Posterior cingulate gyrus (tissue), 11 donors: ENCODE measurements at places on chromosomes 6 and 20.

- DNase-seq, result no peak
Observed at GRCh38 chr6:25366903-25367545, 87.8 kb downstream of the CARMIL1 start.

- DNase-seq, result no peak
Observed at GRCh38 chr6:167122827-167123657, at the start of gene CCR6. TSS of gene CCR6 (plus strand) at chr6:167123096. CDS start at chr6:167136135, 13,039 bp downstream.

DNA sequence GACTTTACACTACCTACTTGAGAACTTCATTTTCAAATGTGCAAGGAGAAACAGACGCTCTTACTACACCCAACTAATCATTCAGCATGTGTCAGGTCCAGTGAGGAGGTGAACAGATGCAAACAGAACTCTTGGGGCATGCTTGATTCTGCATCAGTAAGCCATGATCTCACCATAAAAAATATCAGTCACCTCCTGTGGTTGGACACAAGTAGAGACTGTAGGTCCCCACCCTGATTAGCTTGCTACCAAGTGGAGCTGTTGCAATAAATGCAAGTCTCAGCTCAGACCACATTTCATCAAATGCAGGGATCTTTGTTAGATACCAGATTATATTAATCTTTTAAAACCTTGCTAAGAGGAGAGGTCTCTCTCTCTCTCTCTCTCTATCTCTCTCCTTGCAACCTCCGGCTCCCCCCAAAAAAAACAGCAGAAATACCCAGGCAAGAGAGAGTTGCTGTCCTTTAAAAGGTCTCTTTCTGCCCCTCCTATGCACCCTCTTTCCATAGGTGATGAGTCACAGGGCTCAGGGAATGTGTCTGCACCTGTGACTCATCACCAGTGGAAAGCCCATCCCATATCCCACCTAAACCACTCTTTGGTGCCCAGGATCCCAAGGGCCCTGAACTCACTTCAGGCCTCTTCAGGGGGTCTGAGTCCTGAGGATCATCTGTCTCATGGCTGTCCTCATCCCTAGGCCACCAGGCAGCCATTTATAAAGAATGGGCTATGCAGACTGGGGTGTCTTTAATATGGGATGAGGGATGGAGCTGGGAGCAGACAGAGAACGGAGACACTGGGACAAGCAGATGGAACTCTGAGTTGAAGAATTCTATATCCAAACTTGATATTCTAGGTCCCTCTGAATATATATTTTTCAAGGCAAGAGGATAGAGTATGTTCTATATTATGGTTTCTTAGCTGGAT lies 154.5 kb downstream of the QRSL1 start:
- DNase-seq, result no peak

DNA sequence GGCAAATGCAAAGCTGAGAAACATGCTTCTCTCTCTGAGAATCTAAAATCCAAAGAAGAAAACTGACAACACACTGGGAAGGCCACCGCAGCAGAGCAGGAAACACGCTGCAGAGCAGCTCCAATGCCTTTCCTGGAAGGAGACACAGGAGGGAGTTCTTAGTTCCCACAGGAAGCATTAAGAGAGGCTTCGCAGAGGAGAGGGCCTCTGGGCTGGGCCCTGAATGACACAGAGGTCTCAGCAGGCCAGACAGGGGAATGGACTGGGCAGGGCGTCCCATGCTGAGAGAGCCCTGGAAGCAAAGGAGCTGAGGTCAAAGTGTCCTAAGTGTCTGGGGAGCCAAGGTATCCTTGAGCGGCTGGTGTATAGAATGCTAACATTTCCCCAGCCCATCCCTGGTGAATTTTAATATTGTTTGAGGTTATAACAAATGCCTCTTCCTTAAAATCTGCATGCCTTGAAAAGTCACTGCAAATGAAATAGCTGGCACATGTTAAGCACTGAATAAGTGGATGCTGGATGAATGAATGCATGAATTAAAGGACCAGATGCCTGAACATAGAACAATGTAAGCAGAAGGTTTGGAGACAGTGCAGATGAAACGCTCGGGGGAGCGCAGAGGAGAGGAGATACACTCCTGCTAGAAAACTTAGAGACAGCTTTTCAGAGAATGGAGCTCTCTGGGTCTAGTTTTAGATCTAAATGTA lies 110.0 kb upstream of the SYNDIG1 start:
- DNase-seq, result no peak

DNA sequence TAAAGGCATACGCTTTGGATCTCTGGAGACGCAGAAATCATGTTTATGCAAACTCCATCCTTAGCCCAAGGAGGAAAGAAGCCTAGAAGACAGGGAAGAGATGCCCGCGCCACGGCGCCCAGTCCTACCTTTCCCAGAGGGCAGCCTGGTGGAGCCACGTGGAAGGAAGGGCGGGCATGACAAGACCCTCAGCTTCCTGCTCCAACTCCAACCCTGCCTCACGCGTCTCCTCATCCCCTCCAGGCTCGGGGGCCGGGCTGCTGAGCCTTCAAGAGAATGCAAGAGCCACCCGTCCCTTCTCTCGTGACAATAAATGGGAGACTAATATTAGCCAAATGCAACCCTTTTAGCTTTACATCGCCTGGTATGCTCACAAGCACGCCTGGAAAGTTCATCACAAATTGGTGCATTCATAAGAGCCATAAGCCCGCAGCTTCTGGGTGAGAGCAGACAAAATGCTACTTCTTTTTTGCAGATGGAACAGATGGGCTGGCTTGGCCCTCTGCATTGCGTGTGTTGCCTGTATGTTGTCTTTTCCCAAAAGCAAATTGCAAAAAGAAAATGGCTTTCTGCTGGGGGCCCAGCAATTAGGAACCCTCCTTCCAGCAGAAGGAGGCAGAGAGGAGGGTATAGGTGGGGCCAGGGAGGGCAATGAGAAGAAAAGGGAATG lies 8.2 kb upstream of the NTSR1 start:
- DNase-seq, result no peak

DNA sequence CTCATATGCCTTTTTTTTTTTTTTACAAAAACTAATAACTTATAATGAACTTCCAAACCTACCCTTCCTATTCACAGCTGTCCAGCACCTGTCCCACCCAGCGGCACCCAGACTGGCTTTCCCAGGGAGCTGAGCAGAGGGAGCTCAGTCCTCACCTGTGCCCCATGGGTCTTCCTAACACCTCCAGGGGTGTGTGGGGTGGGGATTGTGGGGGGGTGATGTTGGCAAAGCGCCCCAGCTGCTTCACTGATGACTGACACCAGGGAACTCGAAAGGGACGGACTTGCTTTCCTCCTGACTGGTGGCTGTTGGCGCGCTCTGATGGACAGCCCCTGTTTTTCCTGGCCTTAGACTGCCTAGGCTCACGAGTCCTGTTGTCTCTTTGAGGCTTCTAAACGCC lies 14.2 kb upstream of the SYNJ2 start:
- no peak for DNase-seq

DNA sequence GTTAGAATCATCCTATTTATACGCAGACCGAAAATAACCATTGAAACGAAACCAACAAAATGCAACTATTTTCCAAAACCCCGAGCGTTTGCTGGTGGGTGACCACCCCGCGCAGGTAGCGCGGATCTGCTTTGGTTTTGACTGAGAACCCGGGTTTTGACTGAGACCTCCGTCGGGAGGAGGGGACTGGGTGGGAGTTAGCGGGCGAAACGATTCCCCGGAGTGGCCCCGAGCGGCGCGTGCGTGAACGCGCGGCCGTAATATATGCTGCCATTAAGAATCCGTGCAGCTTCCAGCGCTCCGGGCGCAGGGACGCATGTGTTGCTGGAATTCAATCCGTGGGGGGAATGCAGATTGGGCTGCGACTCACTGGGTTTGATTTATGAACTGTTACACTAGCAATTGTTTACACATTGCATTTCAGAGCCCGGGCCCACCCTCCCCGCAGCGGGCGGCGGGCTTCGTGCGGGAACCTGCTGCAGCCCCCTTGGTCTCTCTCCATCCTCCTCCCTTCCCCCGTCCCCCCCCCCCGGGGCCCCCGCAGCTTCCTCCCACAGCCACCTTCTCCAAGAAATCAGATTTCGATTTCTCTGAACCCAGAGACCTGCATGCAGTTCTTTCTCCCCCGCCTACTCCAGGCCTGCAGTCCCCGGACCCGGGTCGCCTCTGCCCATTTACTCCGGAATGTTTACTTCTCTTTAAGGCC lies 9.9 kb downstream of the NRN1 start:
- DNase-seq, result no peak

GRCh38 chr6:99252421-99252820 lies 97.1 kb downstream of the FAXC start:
- DNase-seq, result no peak

DNA sequence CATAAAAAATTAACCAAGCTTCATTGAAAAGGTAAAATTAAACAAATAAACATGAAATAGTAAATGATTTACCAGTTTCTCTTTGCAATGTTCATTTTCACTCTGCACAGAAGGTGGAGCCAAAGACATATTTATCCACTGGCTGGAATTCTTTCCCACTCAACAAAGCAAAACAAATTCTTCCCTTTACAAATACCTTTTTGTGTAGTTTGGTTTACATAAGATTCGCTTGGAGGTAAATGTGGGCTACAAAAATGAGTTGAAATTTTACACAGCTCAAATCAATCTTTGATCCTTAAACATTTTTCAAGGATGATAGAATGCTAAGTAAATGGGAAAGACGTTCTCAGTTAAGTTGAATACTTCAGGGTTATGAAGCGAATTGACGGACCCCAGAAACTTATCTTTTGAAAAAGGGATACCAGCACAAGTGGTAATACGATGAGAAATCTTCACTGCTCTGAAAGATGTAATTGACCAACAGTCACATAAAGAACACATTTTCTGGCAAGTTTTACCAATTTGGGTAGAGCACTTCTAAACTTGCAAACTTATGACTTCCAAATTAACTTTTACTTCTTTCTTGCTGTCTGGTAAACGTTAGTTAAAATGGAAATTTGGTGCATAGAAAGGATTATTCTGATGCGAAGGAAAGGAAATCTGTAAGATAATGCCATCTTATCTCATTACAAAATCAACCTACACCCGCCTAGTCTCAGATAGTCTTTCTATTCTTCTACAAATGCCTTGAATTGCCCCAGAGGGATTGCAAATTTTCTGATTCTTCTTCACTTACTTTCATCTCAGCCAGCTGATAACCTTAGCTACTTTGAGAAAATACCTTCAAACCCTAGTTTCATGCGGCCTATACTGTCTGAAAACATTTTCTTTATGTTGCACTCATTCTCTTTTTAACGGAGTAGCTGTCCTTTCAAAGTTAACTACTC lies 4.7 kb upstream of the GJA1 start:
- no peak for DNase-seq

GRCh38 chr6:453152-453551 lies 61.6 kb downstream of the IRF4 start:
- DNase-seq, result peak; percentile 80

GRCh38 chr6:7805850-7806214 lies 79.9 kb downstream of the BMP6 start:
- no peak for DNase-seq

- no peak for DNase-seq
Observed at GRCh38 chr6:117025310-117025709, 148.3 kb downstream of the RFX6 start.

- DNase-seq, result no peak
Observed at GRCh38 chr6:30329331-30329730, 2.6 kb downstream of the TRIM39 start.

GRCh38 chr6:39411465-39411864 lies 89.0 kb upstream of the KCNK16 start:
- DNase-seq, result no peak

GRCh38 chr6:127457456-127458064 lies 1.6 kb downstream of the KIAA0408 start:
- no peak for DNase-seq
